ENCODE measurements at places on chromosomes 11 and 22. TPM values are rescaled to one million over a fixed set of nuclear protein-coding genes. Genes with fewer than 3 reads are reported as not detected.

DNA sequence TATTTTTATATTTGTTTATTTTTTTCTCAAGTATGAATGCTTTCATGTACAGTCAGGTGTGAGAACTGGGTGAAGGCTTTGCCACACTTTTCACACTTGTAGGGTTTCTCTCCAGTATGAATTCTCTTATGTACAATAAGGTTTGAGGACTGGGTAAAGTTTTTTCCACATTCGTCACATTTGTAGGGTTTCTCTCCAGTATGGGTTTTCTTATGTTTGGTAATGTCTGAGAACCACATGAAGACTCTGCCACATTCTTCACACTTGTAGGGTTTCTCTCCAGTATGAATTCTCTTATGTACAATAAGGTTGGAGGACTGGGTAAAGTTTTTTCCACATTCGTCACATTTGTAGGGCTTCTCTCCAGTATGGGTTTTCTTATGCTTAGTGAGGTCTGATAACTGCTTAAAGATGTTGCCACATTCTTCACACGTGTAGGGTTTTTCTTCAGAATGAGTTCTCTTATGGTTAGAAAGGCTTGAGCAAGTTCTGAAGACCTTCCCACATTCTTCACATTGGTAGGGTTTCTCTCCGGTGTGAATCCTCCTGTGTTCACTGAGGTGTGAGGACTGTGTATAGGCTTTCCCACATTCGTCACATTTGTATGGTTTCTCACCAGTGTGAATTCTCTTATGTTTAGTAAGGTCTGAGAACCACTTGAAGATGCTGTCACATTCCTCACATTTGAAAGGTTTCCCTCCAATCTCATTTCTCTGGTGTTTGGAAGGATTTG lies 19.7 kb downstream of the ZNF195 start:
- H3K27ac ChIP-seq, result no peak overlapping the region
- H3K36me3 ChIP-seq, result peaks cover 65% of the 10 kb centered on the region
- no peaks in the 10 kb centered on the region for H3K4me1 ChIP-seq
- H3K4me3 ChIP-seq, result no peak overlapping the region

- no peaks in the 10 kb centered on the region for H3K27me3 ChIP-seq
- no peak overlapping the region for H3K4me3 ChIP-seq
- H3K36me3 ChIP-seq, result peaks cover 64% of the 10 kb centered on the region
- peaks cover 46% of the 10 kb centered on the region for H3K4me1 ChIP-seq
- DNase-seq, result no peak
These were observed 10.7 kb downstream of the SERPINH1 start for GRCh38 chr11:75572744-75573143.

- DNase-seq, result no peak
- no peaks in the 10 kb centered on the region for H3K4me1 ChIP-seq
- H3K4me3 ChIP-seq, result no peak overlapping the region
- peaks cover 75% of the 10 kb centered on the region for H3K27me3 ChIP-seq
- no peak overlapping the region for H3K27ac ChIP-seq
- H3K36me3 ChIP-seq, result no peaks in the 10 kb centered on the region
These were observed 25.8 kb upstream of the CACNG2 start for GRCh38 chr22:36729321-36729720.

DNA sequence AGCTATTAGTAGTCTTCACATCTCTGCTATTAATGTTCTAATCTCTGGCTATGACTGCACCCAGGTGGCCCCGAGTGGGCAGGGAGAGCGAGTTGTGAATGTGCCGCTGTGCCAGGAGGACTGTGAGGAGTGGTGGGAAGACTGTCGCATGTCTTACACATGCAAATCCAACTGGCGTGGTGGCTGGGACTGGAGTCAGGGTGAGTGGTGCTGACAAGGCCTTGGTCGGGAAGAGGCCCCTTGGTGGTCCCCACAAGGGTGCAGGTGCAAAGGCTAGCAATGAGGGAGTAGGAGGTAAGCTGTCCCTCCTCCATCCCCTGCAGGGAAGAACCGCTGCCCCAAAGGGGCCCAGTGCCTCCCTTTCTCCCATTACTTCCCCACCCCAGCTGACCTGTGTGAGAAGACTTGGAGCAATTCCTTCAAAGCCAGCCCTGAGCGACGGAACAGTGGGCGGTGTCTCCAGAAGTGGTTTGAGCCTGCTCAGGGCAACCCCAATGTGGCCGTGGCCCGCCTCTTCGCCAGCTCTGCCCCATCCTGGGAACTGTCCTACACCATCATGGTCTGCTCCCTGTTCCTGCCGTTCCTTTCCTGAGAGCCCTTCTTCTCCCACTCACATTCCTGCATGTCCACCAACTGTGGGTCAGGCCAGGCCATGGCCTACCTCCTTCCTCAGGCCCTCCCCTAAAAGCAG lies 2.9 kb downstream of the IZUMO1R start:
- no peak overlapping the region for H3K27ac ChIP-seq
- no peaks in the 10 kb centered on the region for H3K27me3 ChIP-seq
- no peak overlapping the region for H3K4me3 ChIP-seq
- no peaks in the 10 kb centered on the region for H3K36me3 ChIP-seq

DNA sequence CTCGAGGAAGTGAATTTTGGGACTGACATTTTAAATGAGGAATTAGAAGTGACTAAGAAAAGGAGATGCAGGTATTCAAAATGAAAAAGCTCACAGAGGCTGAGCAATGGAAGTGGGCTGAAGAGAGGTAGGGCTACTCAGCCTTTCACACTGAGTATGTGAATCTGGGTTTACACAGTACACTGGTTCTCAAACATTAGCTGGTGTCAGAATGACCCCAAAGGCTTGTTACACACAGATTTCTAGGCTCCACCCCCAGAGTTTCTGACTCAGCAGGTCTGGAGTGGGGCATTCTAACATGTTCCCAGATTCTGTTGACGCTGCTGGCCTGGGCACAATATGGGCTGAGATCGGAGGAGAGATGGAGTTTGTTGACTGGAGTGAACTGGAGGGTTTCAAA lies 32.8 kb downstream of the CADM1 start:
- H3K36me3 ChIP-seq, result no peaks in the 10 kb centered on the region
- no peaks in the 10 kb centered on the region for H3K27me3 ChIP-seq
- H3K27ac ChIP-seq, result no peak overlapping the region
- no peak for DNase-seq

- H3K27ac ChIP-seq, result no peak overlapping the region
- peak; percentile 83 for DNase-seq
- no peaks in the 10 kb centered on the region for H3K36me3 ChIP-seq
These were observed 253.1 kb upstream of the B3GAT1 start for GRCh38 chr11:134665188-134665535.

GRCh38 chr11:16787035-16787742 lies 48.7 kb downstream of the C11orf58 start:
- H3K27me3 ChIP-seq, result no peaks in the 10 kb centered on the region
- H3K27ac ChIP-seq, result no peak overlapping the region
- H3K4me1 ChIP-seq, result peaks cover 24% of the 10 kb centered on the region

DNA sequence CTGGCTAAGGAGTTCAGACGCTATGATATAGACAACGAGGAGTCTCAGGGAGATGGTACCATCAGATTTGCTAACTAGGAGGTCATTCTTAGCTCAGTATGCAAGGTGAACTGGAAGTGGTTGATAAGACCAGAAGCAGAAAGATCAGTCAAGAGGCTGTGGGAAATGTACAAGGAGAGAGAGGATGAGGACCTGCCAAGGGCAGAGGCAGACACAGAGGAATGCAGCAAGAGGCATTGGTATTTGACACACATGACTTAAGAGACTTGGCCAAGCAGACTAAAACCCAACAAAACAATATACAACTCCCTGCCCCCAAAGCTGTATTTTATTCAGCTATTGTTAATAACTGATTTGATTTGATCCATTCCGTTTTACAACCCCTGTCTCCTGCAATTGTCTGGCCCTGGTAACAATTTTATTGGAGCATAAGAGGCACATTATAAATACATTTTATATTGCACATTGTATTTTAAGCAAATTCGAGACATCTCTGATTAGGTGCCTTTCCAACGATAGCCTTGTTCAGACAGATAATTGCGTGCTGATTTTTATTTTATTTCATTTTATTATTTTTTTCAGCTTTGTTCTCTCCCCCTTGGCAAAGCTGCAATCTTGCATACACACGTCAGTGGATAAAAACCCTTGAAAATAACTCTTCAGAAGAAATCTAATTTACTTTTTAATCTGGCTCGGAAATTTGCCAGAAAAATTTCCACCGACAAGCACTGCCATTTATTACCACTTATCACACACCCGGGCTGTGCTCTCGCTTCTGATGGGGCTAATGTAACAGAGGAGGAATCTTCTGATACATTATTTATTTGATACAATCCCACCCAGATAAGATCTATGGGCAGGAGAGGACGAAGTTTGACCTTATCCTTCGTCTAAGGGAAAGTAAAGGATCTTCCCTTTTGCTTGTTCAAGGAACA lies 237.8 kb downstream of the NXPE2 start:
- no peaks in the 10 kb centered on the region for H3K36me3 ChIP-seq
- no peak overlapping the region for H3K4me3 ChIP-seq
- DNase-seq, result peak; percentile 68
- H3K27me3 ChIP-seq, result no peaks in the 10 kb centered on the region
- no peak overlapping the region for H3K27ac ChIP-seq

DNA sequence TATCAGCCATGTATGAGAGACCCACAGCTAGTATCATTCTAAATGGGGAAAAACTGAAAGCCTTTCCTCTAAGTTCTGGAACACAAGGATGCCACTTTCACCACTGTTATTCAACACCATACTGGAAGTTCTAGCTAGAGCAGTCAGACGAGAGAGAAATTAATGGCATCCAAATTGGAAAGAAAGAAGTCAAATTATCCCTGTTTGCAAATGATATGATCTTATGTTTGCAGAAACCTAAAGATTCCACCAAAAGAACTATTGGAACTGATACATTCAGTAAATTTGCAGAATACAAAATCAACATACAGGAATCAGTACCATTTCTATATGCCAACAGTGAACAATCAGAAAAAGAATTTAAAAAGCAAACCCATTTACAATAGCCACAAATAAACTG lies 226.0 kb downstream of the TRPC6 start:
- H3K27ac ChIP-seq, result no peak overlapping the region
- no peaks in the 10 kb centered on the region for H3K4me1 ChIP-seq
- H3K4me3 ChIP-seq, result no peak overlapping the region
- H3K27me3 ChIP-seq, result no peaks in the 10 kb centered on the region

DNA sequence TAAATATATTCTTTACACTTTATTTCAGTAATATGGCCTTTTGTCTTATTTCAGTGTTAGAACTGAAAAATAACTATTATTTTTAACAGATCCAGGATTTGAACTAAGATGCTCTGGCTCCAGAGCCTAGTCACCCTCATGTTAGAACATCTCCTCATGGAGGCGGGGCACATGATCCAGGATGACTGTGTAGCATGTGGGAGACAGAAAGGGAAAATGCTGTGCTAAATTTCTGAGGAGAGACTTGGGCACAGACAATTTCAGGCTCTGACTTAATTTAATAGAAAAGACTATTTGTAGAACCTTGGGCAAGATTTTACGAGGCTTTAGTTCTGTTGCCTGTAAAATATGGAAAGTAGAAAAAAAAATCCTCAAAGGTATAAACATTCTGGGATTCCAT lies 24.1 kb downstream of the CTSC start:
- no peaks in the 10 kb centered on the region for H3K36me3 ChIP-seq
- H3K27me3 ChIP-seq, result no peaks in the 10 kb centered on the region
- no peak overlapping the region for H3K27ac ChIP-seq
- no peak for DNase-seq
- no peaks in the 10 kb centered on the region for H3K4me1 ChIP-seq
- no peak overlapping the region for H3K4me3 ChIP-seq

Gene CYTH4
- total RNA-seq, result 27.3 TPM

Gene SCGB1D2
- not detected for total RNA-seq

Gene CD44
- 212 TPM for total RNA-seq

Gene DTX4
- total RNA-seq, result 5.7 TPM

Gene NXF1
- total RNA-seq, result 47.2 TPM

Gene KMT5B
- 45.5 TPM for total RNA-seq

Gene TTC17
- 45.3 TPM for total RNA-seq
